ENCODE measurements at places on chromosomes 12 and 14.

DNA sequence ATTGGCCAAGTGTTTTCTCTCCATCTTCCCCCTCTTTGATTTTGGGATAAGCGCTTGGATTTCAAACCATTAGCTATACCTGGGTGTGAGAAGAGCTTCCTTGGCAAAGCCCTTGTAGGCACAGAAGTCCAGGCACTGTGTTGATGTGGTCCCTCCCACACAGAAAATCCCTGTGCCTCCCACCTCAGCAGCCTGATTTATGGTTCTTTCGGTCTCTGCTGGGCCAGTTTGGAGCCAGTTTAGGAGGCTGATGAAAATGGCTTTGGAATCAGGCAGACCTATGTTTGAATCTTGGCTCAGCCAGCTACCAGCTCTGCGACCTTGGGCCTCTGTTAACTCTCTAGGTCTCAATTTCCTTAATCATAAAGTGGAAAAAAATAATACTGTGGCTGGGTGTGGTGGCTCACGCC lies 9.6 kb upstream of the IFT81 start:
- DNase-seq: no peak

- DNase-seq: no peak
These were observed 25.8 kb downstream of the CFL2 start for GRCh38 chr14:34688470-34689206.

DNA sequence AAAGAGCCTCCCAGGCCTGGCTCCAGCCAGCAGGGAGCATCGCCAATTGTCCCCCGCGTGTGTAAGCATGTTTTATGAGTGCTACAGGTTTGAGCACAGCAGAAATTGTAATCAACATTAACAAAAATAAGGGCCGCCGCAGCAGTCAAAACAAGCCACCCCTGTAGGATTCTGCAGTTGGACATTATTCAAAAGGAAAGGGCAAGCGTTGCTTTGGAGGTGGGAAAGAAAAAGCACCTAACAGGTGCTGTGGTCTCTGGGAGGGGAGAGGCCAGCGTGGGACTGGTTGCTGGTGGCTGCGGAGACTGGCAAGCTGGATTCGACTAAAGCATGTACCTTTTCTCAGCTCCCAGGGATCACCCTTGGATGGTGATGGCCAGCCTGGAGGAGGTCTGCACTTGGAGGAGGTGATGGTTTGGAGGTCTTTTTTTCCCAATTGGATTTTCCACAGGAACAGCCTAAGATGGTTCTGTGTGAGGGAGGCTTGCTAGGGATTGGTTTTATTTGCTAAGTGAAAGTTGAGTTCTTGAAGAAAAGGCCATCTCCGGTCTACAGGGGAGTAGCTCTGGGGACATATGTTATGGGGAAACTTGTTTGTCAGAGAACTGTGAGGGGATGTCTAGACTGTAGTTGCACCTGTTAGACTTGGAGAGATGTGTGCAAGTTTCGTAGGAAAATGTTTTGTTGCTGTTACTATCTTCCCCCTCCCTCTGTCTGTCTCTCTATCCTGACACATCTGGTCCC lies 2.0 kb downstream of the DYRK2 start:
- no peak for DNase-seq

GRCh38 chr12:116959845-116960514 lies 49.2 kb downstream of the FBXW8 start:
- DNase-seq: no peak

- DNase-seq: no peak
These were observed 17.6 kb downstream of the MMAB start for GRCh38 chr12:109555431-109556315.

DNA sequence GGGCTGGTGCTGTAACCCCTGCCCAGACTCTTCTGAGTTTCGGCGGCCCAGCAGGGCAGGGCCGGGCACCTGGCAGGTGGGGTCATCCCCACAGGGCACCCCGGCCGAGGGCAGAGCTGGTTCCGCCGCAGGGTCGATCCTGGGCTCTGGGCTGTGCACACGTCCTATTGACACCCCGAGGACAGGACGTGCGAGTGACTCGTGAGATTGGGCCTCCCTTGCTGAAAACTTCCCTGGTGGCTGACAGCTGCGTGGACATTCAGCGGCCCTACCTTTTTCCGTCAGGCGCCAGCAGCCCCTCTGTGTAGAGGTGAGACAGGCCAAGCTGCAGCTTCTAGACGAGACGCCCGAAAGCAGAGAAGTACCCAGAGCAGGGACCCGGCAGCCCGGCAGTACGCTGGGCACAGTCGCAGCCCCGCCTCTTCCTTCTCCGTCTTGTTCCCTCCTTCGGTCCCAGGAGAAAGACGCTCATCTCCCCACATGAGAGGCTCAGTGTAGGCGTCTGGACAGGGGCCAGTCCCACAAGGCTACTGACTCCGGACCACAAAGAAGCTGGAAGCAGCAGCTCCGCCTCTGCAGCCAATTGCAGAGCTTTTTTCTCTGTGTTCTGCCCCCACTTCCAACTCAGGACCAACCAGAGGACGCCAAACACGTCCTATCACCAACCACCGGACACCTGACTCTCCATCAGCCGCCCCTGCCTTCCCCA lies at the start of gene LRCOL1:
Gene LRCOL1 (minus strand): TSS at position 532 of the 709 bp plus-strand sequence. CDS start 4,331 bp downstream, outside the sequence.
- DNase-seq: no peak

GRCh38 chr12:5439371-5439771 lies 7.5 kb downstream of the NTF3 start:
- no peak for DNase-seq

DNA sequence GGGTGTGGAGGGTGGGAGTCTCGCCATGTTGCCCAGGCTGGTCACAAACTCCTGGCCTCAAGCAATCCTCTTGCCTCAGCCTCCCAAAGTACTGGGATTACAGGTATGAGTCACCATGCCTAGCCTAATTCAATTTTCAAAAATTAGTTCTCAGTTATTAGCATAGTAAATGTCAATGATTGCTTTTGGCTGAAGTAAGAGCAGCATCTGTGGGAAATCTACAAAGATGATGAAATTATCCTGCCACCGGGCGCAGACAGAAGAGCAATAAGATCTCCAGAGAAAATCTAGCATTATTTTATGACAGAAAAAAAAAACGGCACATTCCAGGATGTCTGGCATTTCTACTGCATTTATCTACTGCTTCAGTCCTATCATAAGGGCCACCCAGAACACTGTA lies 97.9 kb upstream of the DAAM1 start:
- no peak for DNase-seq

DNA sequence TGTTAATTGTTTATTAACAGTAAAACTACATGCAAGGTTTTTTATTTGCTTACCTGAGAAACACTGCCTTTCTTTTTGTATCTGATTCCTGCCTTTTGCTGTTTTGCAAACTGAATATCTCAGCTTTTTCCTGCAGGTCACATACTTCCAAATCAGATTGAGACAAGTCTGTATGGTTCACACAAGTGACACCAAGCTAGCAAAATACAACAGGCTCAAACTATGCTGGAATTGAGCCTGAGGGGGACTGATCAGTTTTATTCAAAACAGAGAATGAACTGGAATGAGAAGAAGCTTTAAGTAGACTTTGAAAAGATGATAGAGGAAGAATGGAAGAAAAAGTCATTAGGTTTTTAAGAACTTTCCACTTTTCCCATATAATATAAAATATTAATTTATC lies 12.2 kb upstream of the CDK17 start:
- DNase-seq: no peak

- DNase-seq: peak; percentile 32
These were observed 34.3 kb downstream of the SLC15A4 start for GRCh38 chr12:128789356-128789929.

GRCh38 chr12:46788072-46788887 lies 37.5 kb downstream of the SLC38A4 start:
- no peak for DNase-seq

DNA sequence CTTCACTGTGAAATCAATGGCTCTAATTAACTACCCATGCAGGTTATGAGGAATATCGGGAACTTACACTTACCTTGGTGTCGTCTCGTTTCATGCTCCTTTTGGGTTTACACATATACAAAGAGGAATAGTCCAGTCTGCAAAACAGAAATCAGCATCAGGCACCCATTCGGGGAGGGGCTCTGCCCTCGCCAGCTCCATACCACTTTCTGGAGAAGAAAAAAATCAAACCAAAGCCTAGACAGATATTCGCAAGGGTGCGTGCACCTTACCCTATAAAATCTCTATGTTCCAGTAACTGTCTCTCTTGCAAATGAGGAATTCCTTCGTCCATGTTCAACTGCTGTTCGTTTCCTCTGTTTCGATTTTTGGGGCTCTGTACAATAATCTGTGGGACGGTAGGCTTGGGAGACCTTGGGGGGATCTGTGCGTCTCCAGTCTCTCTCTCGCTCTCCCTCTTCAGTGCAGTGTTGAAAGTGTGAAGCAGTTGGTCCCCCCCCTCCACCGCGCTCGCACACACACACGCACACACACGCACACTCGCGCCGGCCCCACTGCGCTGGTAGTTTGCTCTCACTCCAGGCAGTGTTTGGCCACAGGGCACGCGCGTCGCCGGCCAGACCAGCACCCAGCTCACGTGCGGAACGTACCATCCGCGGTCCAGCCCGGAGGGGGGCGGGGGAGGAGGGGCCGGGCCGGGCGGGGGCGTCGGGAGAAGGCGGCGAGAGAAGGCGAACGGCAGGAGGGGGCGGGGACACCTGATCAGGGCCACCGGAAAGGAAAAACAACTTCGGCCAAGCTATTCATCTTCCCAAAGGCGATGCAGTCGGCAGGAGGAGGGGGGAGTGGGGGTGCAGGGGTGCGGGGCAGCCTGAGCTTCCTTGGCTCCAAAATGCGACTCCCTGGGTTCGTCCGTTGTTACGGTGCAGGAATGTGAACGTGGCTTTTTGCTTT lies at the start of gene BHLHE41:
Gene BHLHE41 (minus strand): TSS at position 592 of the 954 bp plus-strand sequence. CDS start 258 bp downstream, at position 334.
- DNase-seq: peak; percentile 92

GRCh38 chr12:1843641-1844005 lies 23.3 kb downstream of the LRTM2 start:
- peak; percentile 30 for DNase-seq

- DNase-seq: no peak
These were observed 11.0 kb downstream of the C12orf76 start for GRCh38 chr12:110037315-110037714.

DNA sequence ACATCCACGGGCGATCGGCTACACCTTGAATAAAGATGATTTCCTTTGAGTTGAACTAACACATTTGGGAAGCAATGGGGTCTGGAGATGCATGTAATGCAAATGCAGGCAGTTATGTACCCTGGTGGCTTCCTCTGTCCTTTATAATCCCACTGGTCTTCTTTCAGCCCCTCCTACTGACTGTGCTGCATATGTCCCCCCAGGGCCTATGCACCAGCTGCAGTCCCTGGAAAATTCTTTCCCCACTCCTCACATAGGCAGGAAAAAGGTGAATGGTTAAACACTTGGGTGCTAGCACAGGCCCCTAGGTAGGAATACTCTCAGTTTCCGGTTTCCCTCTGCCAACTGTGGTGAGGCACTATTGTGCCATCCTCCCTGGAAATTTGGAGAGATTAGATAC lies 294.8 kb upstream of the SOX5 start:
- DNase-seq: no peak

DNA sequence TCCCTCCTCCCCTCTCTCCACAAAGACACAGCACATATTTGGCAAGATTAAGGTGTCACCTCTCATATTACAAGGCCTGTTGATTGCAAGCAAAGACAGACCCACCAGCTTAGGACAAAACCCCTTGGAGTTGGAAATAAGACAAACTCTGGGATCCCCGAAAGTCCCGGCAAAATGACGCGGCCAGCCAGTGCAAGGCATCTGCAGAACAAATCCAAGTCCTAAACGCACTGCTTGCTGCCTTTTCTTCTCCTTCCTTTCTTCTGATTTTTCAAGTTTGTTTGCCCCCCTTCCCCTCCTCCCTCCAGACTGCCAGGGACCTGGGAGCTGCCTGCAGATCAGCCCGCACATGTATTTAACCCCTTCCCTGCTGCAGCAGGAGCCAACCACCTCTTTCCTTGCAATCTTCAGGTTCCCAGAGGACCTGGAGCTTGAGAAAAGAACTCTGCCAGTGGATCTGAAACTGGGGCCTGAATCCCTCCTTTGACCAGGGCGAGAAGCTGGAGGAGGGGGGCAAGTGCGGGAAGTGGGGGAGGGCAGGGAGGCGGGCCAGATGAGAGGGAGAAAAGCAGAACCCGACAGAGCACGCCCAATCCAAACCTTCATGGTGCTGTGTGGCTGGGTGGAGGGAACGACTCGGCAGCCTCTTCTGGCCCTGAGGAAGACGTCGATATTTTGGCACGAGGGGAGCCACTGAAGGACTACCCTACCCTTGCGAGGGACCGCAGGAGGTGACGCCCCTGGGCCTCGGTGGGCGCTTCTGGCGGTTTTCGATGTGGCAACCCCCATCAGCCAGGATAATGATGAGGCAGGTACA lies 2.0 kb upstream of the NTF3 start:
- DNase-seq: no peak

DNA sequence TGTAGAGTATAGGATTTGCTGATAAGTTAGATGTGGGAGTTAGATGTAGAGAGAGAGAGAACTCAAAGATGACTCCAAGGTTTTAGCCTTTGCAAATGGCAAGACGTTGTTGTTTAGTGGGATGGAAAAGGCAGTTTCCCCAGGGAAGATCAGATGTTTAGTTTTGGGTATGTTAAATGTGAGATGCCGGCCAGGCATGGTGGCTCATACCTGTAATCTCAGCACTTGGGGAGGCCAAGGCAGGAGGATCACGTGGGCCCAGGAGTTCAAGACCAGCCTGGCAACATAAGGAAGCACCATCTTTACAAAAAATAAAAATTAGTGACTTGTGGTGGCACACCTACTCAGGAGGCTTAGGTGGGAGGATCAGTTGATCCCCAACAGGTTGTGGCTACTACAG lies 33.5 kb downstream of the SCFD1 start:
- no peak for DNase-seq

- DNase-seq: no peak
These were observed 52.7 kb downstream of the NKX2-1 start for GRCh38 chr14:36467332-36467731.

DNA sequence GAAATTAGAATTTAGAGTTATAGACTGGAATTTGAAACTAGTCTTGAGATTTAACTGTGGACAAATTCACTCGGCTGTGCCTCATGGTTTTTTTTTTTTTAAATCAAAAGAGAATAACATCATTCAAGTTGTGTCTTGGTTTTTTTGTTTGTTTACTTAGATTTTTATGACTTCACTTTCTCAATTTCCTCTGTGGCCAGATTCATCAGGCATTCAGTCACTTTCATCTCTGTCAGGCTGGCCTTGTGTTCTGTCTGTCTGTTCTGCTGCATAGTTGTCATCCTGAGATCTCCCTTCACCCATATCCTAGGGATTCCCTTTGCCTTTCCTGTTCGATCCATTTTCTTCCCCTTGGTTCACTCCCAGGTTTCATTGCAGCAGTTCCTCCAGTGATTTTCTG lies 10.0 kb downstream of the MARK3 start:
- DNase-seq: no peak

- DNase-seq: no peak
These were observed 615.9 kb downstream of the VRK1 start for GRCh38 chr14:97413022-97413539.

DNA sequence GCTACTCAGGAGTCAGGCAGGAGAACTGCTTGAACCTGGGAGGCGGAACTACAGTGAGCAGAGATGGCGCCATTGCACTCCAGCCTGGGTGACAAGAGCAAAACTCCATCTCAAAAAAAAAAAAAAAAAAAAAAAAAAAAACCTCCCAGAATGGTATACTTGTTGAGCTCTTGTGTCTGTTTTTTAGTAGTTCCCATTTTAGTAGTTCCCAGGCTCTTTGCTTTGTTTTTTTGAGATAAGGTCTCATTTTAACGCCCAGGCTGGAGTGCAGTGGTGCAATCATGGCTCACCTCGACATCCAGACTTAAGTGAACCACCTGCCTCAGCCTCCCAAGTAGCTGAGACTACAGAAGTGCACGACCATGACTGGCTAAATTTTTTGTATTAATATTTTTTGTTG lies 13.4 kb downstream of the ATXN2 start:
- DNase-seq: no peak

Data from sigmoid colon (tissue), 7 donors.